ENCODE measurements at places on chromosomes 11 and 22.

DNA sequence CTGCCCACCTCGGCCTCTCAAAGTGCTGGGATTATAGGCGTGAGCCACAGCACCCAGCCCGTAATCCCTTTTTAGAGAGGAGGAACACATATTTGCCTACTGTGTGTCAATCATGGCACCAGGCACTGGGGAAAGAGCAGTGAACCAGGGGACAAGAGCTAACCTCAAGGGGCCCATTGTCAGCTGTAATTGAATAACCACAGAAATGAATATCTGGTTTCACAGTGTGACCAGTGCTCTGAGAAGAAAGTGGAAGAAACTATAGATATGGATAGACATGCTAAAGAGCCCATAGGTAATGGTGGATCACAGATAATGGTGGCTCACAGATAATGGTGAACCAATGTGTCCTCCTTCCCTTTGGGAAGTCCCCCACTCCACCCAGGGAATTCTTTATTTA, 8.6 kb upstream of the KCTD14 start:
- no peaks in the 10 kb centered on the region for H3K36me3 ChIP-seq
- H3K27ac ChIP-seq: no peak overlapping the region
- H3K4me1 ChIP-seq: peaks cover 24% of the 10 kb centered on the region
- no peak overlapping the region for H3K4me3 ChIP-seq

- H3K27me3 ChIP-seq: no peaks in the 10 kb centered on the region
- no peak for DNase-seq
- H3K4me1 ChIP-seq: no peaks in the 10 kb centered on the region
- H3K27ac ChIP-seq: no peak overlapping the region
- H3K36me3 ChIP-seq: no peaks in the 10 kb centered on the region
Measured at GRCh38 chr11:130601764-130602460, 153.5 kb downstream of the ADAMTS15 start.

GRCh38 chr11:868802-869201, 26.1 kb downstream of the TSPAN4 start:
- H3K4me1 ChIP-seq: no peaks in the 10 kb centered on the region
- H3K4me3 ChIP-seq: no peak overlapping the region
- H3K27me3 ChIP-seq: no peaks in the 10 kb centered on the region
- no peak overlapping the region for H3K27ac ChIP-seq
- DNase-seq: no peak
- H3K36me3 ChIP-seq: no peaks in the 10 kb centered on the region

DNA sequence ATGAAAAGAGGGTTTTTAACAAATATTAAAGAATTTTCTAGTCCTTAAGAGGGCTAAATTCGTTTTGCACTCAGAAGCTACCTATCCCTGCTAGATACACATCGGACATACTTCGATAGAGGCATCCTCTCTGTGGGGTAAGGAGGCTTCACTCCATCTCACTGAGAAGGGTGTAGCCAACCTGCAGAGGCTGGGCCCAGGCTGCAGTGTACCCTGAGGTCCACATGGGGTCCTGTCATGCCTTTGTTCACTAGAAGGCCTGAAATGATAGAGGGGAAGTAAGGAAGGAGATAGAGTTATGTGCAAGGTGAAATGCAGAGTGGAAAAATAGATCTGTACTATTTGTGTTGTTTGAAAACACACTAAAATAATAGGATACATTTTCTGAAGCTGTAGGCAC, 45.6 kb downstream of the IGSF9B start:
- no peak overlapping the region for H3K4me3 ChIP-seq
- H3K4me1 ChIP-seq: no peaks in the 10 kb centered on the region
- peak; percentile 72 for DNase-seq
- H3K27me3 ChIP-seq: no peaks in the 10 kb centered on the region
- no peaks in the 10 kb centered on the region for H3K36me3 ChIP-seq
- H3K27ac ChIP-seq: no peak overlapping the region

DNA sequence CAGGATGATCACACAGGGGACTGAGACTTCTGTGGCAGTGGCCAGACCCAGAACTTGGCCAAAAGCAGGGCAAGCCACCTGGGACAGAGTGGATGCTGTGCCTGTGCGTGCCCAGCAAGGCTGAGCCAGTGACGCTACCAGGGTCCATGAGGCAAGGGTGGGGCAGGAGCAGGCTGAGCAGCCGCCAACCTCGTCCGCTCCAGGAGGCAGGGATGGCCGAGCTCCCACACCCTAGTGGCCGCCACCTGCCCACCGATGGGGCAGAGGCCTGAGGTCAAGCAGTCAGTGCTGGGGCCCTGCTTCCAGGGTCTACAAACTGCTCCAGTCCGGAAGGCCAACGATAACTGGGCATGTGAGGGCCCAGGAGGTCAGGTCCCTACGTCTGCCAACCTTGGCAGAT, 7.3 kb downstream of the KRTAP5-9 start:
- H3K27ac ChIP-seq: no peak overlapping the region
- H3K27me3 ChIP-seq: no peaks in the 10 kb centered on the region
- H3K36me3 ChIP-seq: no peaks in the 10 kb centered on the region
- no peaks in the 10 kb centered on the region for H3K4me1 ChIP-seq
- no peak overlapping the region for H3K4me3 ChIP-seq

DNA sequence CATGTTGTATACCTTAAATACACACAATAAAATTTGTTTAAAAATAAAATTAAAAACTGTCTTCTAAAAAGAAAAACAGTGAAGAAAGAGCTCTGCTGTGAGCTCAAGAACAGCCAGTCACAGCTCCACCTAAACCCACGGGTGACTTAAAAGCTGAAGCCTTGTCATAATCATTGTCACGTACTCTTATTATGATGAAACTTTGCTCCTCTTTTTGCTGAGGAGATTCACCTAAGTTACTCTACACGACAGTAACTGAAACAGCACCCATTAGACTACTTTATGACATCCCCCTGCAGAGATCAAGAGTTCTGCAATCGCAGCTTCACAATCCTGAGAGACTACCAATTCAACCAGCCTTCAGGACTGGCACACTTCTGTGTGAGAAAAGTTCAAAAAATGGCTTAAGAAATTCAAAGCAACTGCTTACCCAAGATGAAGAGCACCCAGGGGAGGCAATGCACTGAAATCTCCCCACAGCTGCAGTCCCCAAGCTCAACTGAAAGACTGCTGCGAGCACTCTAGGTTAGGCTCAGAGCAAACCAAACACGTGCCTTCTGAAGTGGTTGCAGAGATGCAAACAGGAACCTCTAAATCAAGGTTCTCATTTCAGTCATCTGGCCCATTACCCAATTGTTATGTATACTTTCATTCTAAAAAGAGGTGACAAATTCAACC, at the start of gene JAML:
Gene JAML, minus strand, starts transcription at position 501 of the 678 bp plus-strand sequence. CDS start 10,145 bp downstream, outside the sequence.
- peak; percentile 94 for DNase-seq
- H3K27me3 ChIP-seq: no peaks in the 10 kb centered on the region
- H3K4me1 ChIP-seq: peaks cover 82% of the 10 kb centered on the region
- H3K36me3 ChIP-seq: peaks cover 9% of the 10 kb centered on the region
- peak within 1 kb of the TSS; percentile 63 for H3K4me3 ChIP-seq

DNA sequence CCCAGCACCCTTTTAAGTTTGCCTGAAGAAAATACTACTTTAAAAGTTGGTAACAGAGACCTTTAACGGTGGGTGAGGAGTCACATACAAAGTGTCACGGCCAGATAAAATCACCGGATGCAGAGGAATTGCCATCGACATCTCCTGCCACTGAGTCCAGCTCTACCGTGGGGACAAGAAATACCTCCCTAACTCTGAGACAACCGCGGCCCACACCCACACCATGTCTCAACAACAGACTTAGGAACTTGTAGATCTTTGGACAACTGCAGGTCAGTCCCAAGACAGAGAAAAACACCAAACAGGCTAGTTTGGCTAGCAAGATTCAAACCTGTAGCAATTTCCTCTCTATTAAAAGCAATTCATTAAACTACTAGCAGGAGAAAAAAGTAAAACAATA, 669 bp downstream of the ETS1 start:
- H3K4me1 ChIP-seq: peaks cover 3% of the 10 kb centered on the region
- no peak for DNase-seq
- no peak overlapping the region for H3K4me3 ChIP-seq
- no peak overlapping the region for H3K27ac ChIP-seq
- H3K27me3 ChIP-seq: no peaks in the 10 kb centered on the region
- H3K36me3 ChIP-seq: no peaks in the 10 kb centered on the region

DNA sequence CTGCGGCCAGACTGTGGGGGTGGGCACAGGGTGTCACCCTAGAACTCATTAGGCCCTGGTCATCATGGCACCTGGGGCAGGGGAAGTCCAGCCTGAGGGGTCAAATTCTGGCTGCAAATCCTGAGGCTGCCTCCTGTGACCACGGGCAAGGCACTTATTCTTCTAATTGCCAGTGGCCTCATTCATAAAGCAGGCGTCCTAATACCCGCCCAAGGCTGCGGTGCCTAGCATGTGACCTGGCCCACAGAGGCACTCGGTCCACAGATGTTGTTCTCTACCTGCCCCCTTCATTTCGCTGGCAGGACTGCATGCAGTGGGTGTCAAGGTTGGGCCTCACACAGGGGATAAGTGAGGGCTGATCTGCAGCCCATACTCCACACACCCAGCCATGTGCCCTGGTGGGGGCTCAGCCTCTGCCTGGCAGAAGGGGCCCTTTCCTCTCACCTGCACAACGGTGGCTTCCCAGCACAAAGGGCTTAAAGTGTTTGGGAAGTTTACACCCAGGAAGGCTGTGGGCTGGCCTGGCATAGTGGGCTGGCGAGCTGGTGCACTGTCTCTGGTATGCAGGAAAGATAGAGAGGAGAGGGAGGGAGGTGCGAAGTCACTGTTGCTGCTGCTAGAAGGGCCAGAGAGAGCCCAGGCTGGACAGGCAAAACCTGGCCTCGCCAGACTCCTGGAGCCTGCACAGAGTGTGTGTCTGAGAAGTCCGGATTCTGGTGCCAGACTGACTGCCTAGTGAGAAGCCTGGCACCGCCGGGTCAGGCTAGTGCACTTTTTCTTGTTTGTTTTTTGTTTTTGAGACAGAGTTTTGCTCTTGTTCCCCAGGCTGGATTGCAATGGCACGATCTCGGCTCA, 3.2 kb downstream of the MPST start:
- no peaks in the 10 kb centered on the region for H3K27me3 ChIP-seq
- H3K4me1 ChIP-seq: peaks cover 18% of the 10 kb centered on the region
- no peak for DNase-seq
- H3K27ac ChIP-seq: no peak overlapping the region
- no peak overlapping the region for H3K4me3 ChIP-seq

DNA sequence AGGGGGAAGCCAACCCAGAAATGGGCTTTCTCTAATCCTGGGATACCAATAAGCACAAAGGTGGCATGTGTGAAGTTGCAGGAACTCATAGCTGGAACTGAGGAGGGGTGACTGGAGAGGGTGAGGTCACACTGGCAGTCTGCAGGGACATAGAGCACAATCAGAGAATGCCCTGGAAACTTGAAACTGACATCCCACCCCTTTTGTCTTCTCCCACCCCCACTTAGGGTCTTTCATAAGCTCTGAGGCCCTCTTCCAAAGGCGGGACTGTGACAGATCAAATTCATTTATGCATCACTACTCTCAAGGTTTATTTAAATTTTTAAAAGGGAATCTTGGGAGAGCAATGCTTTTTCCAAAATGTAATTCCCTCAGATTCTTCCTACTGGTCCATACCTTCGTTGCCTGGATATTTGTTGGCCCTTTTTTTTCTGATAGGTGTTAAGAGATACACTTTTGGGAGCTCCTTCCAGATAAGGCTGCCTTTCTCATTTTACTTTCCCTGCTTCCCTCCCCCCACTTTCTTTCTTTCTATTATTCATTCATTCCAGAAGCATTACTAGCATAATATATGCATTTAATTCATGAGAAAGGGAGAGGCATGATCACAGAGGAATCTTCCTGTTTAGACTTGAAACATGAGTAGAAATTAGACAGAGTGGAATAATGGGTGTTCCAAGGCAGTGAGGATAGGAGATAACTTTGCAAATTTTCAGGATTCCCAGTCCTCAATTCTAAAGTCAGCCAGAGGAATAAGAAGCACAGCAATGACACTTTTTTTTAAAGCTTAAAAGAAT, 14.8 kb downstream of the OR51E2 start:
- no peak overlapping the region for H3K4me3 ChIP-seq
- H3K27me3 ChIP-seq: no peaks in the 10 kb centered on the region
- no peaks in the 10 kb centered on the region for H3K36me3 ChIP-seq
- H3K27ac ChIP-seq: no peak overlapping the region
- no peak for DNase-seq

GRCh38 chr11:88068848-88069554, 106.2 kb downstream of the RAB38 start:
- H3K27me3 ChIP-seq: 0 out of 2 replicates have a peak, but pooled peaks cover under 1% of the 10 kb centered on the region
- no peaks in the 10 kb centered on the region for H3K4me1 ChIP-seq
- H3K27ac ChIP-seq: no peak overlapping the region
- DNase-seq: no peak
- H3K4me3 ChIP-seq: no peak overlapping the region

DNA sequence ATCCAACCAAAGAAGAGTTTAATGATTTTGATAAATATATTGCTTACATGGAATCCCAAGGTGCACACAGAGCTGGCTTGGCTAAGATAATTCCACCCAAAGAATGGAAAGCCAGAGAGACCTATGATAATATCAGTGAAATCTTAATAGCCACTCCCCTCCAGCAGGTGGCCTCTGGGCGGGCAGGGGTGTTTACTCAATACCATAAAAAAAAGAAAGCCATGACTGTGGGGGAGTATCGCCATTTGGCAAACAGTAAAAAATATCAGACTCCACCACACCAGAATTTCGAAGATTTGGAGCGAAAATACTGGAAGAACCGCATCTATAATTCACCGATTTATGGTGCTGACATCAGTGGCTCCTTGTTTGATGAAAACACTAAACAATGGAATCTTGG, 23.9 kb downstream of the KDM4D start:
- no peak overlapping the region for H3K4me3 ChIP-seq
- H3K36me3 ChIP-seq: no peaks in the 10 kb centered on the region
- no peak overlapping the region for H3K27ac ChIP-seq
- H3K27me3 ChIP-seq: no peaks in the 10 kb centered on the region

DNA sequence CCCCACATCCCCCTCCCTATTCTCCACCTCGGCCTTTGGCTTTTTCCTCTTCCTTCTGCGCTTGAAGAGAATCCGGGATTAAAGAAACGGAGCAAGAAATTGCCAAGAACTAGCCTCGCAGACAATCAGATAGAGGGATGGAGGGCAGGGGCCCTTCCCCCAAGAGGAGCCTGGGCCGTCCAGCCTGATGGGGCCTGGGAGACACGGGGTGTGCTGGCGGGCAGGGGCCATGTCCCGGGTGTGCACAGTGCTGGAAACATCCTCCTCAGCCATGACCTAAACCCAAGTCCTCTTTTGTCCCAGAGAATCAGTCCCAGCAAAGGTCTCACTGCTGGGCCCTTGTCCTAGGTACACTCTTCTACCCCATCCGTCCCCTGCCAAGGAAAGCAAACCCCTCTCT, 47.7 kb upstream of the LMO1 start:
- H3K4me1 ChIP-seq: no peaks in the 10 kb centered on the region
- no peaks in the 10 kb centered on the region for H3K27me3 ChIP-seq
- no peak overlapping the region for H3K4me3 ChIP-seq
- no peak overlapping the region for H3K27ac ChIP-seq
